Activated T-helper 2 cell treated with anti-CD3 and anti-CD28 coated beads, Interferon-gamma antibody, Interleukin-2, Interleukin-4, amounts not matched to agents 10 μg/mL and 5 μg/mL and 100 μg/mL, durations not matched to agents 14 hours and 24 hours and 36 hours (primary cell): ENCODE measurements at places on chromosomes 6 and 20. TPM values are rescaled to one million over a fixed set of nuclear protein-coding genes. Genes with fewer than 3 reads are reported as not detected.

Gene SMAP1
- total RNA-seq = 25.9 and 26.0 TPM in 2 replicates

Gene ACTL10
- 2.6 and 3.3 TPM in 2 replicates for total RNA-seq

Gene HLA-DOA
- 0.28 and 0.37 TPM in 2 replicates for total RNA-seq

Gene C6orf15
- total RNA-seq = not detected in 2 replicates

Gene SSTR4
- total RNA-seq = not detected in 2 replicates

Gene HLA-DOB
- 3.1 and 3.6 TPM in 2 replicates for total RNA-seq

Gene HLA-DPB1
- total RNA-seq = 11.8 and 12.6 TPM in 2 replicates

Gene SLC22A7
- total RNA-seq = not detected in 2 replicates

Gene BMP7
- total RNA-seq = not detected in 2 replicates

Gene CYP39A1
- not detected in 2 replicates for total RNA-seq

Gene TREML2
- total RNA-seq = 3.7 and 3.9 TPM in 2 replicates

Gene CCR6
- not detected in 2 replicates for total RNA-seq

Gene BHLHE23
- not detected in 2 replicates for total RNA-seq

Gene XKR7
- not detected in 2 replicates for total RNA-seq

Gene PERP
- 6.4 and 7.0 TPM in 2 replicates for total RNA-seq

Gene FNDC1
- 0.05 TPM in 1 of 2 replicates, not detected in the other for total RNA-seq

Gene TGM2
- total RNA-seq = not detected in 2 replicates

Gene FAM50B
- 9.1 and 10.0 TPM in 2 replicates for total RNA-seq

Gene UBD
- 0.34 TPM in 2 replicates for total RNA-seq
